ENCODE measurements at places on chromosomes 2 and 18.
A peak's percentile ranks its signal among the peaks of the same experiment; 100 is the strongest.

DNA sequence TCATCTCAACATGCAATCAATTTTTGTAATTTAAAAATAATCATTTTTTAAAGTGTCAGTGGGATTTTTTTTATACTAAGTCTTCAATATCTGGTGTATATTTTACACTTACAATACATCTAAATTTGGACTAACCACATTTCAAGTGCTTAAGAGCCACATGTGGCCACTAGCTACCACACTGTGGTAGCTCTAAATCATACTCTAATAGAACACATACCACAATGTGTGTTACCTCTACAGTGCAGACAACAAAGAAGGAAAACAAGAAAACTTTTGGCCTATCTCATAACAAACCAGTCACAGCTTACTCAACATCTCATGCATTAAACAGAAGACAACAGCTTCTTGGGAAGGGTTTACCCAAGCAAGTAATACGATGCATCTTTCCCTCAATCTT, 24.5 kb downstream of the PIAS2 start:
- no peak for DNase-seq

DNA sequence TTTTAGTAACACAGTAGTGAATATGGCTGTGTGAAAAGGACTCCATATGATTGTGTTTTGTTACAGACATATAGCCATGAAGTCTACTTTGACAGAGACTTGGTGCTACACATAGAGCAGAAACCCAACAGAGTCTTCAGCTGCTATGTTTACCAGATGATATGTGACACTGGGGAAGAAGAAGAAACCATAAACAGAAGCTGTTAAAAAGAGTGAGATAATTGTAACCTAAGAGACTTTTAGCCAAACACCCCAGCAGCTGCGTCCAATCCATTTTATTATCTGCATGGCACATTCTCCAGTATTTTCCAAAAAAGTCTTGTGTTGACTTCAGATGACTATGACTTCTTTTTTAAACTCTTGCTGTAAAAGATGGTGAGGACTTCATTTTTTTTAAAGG, 41.4 kb upstream of the CYBRD1 start:
- DNase-seq = no peak

- DNase-seq = no peak
These were observed 37.5 kb downstream of the NR4A2 start for GRCh38 chr2:156294945-156295580.

DNA sequence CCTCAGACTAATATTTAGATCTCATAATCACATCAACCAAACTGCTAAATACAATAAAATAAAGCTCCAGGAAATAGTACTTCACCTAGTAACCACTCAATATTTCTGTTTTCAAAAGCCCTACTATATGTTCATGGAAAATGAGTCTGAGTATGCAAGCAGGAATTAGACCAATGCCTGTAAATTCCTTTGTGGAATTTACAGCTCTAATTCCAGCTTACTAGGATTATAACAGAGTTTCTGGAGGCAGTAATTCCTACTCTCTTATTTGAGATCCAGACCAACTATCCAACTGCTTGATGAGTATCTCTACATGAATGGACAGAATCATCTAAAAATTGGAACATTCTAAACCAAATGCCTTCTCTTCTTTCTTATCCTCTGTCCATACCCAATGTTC, 11.6 kb downstream of the CDKL4 start:
- no peak for DNase-seq

DNA sequence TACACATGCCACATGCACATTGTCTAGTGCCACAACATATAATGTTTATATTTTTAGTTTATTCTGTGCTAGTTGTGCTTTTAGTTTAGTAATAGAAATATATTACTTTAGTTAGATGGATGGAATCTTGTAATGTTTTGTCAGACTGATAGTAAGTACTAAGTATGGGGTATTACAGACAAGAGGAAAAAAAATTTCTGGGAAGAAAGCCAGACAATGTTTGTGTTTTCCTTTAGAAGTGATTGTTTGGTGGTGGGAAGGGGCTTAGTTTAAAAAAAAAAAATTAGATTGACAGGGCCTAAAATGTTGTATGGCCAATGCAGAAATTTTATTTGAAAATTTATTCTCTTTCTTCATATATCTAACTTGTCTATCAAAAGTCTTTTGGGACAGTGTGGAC, 37.8 kb downstream of the ACVR2A start:
- DNase-seq = no peak

DNA sequence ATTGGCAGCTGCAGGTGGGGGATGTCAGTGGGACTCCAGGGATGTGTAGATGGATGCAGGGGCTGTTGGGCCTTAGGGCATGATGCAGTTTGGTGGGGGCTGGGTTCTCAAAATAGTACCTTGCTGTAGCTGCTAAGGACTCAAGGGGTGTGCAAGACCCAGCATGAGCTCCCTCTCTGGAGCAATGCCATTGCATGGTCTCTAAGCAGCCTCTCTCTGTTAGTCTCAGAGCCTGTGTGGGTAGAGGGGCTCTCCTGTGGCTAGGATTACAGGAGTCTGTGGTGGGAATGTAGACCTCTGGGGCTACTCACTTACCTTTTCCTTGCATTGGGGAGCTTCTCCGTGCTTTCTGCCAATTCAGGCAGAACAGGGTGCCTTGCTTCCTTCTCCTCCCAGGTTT, 228.9 kb downstream of the LPIN1 start:
- no peak for DNase-seq

DNA sequence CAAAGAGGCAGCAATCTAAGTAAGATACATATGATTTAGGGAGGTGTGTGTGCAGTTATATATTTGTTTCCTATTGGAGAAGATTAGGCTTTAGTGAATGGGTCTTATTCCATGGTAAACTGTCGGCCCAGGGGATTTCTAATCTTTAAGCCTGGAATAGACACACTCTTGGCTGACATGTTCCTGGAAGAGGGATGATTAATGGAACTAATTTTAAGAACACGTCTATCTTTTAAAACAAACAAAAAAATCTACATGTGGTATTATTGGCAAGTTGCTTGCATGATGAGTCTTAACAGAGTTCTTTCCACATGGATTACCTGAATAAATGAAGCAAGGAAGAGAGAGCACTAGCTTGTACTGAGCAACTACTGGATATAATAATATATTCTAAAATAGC, 114.2 kb upstream of the NT5C1B start:
- DNase-seq = no peak

GRCh38 chr2:44459739-44460138, 98.0 kb downstream of the CAMKMT start:
- no peak for DNase-seq

DNA sequence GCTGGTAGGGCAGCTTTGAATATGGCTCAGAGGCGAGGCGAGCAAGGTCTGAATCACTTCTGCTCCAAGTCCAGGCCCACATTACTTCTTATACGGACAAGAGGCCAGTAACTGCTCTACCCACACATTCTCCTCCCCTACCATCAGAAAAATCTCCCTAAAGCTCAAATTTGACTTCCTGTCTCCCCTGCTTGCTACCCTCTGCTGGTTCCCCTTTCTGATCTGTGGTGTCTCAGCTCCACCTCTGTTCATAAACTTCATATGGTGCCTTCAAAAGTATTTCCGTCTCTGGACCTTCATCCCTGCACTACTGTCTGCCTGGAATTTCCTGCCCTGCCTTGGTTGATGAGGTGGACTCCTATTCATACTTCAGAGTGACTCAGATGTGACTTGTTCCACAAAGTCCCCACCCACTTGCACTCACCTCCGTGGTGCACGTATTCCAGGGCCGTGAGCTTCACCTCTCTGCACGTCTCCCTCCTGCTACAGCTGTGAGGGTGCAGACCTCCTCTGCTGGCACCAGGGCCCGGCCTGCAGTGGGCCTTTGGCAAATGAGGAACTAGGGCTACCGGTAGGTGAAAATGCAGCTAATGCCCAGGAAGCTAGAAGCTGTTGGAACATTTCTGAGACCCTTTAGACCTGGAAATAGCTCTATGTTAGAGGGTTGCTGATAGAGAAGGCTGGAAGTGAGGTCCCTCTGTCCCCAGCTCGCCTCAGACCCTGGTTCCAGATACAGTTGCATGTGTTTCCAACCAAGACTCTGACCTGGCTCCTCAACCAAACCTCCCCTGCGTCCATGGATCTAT, 24.6 kb upstream of the KCMF1 start:
- peak; percentile 61 for DNase-seq

DNA sequence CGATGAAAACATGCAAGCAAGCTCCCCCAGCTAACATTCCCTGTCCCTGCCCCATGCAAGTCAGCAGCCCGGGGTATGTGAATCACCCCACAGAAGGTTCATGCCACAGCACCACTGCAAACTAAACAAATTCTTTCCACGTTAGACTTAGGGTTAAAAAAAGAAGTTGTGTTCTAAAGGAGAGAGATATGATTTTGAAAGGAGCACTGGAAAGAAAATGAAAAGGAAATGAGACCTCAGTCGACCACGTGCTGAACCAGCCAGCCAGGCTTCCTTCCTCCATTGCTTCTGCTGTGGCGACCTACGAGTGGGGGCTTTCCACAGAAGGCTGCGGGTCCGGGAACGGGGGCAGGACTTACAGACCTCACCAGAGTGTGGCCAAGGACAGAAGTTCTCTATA, 52.0 kb downstream of the ARL4C start:
- peak; percentile 79 for DNase-seq

GRCh38 chr2:236171680-236172254, 3.6 kb upstream of the GBX2 start:
- DNase-seq = no peak

- DNase-seq = no peak
These were observed 257.4 kb upstream of the SLC14A2 start for GRCh38 chr18:45357686-45358470.

GRCh38 chr18:10215446-10215845, 239.0 kb upstream of the APCDD1 start:
- no peak for DNase-seq

GRCh38 chr18:9947248-9947647, 33.4 kb downstream of the VAPA start:
- no peak for DNase-seq

DNA sequence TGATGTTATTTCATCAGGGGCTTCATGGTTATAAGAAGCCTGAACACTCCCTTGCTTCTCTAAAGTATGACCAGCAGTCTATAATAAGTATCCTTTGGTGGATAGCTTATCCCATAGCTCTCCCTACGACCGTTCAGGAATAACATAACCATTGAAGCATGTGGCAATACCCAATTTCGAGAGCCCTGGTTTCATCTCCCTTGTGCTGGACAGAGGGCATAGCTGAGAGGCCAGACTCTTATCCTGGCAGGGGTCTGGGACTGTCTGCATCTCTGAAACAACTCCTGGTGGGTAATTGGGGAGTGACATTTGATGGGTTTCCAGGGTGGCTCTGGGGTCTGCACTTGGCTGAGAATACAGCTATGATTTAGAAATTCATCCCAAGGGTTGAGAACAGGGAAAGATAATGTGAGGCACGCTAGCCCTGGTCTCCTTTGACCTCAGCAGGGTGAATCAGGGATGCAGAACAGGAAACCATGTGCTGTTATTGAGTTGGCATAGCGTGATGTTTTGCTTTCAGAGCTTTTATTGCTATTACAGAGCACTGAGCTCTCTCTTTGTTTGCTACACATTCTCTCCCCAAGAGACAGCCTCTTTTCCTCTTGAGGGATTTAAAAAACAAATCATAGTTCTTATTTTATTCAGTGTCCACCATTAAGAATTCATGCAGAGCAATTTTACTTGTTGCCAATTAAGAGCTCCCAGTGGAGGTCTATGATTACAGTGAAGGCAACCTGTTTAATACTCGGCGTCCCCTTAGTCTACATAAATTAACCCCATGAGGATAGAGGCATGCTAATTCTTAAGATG, 274.5 kb downstream of the NCKAP5 start:
- DNase-seq = no peak

GRCh38 chr2:238684362-238685326, 163.2 kb upstream of the TWIST2 start:
- DNase-seq = no peak

- no peak for DNase-seq
These were observed 4.3 kb upstream of the EDAR start for GRCh38 chr2:108993095-108993937.

- DNase-seq = no peak
These were observed 124.2 kb downstream of the RPRM start for GRCh38 chr2:153354377-153354776.

GRCh38 chr18:55439056-55439455, 148.9 kb downstream of the TCF4 start:
- DNase-seq = no peak

- no peak for DNase-seq
These were observed 80.3 kb upstream of the SESTD1 start for GRCh38 chr2:179344970-179345369.

GRCh38 chr2:135914485-135914884, 38.2 kb upstream of the MCM6 start:
- DNase-seq = no peak

- no peak for DNase-seq
These were observed 213.9 kb upstream of the MAP2 start for GRCh38 chr2:209209943-209210342.

- DNase-seq = no peak
These were observed 61.5 kb upstream of the TMEM177 start for GRCh38 chr2:119617455-119617854.

GRCh38 chr2:151862700-151863099, 34.5 kb upstream of the ARL5A start:
- no peak for DNase-seq

- no peak for DNase-seq
These were observed 7.4 kb upstream of the GPR17 start for GRCh38 chr2:127638361-127639110.

DNA sequence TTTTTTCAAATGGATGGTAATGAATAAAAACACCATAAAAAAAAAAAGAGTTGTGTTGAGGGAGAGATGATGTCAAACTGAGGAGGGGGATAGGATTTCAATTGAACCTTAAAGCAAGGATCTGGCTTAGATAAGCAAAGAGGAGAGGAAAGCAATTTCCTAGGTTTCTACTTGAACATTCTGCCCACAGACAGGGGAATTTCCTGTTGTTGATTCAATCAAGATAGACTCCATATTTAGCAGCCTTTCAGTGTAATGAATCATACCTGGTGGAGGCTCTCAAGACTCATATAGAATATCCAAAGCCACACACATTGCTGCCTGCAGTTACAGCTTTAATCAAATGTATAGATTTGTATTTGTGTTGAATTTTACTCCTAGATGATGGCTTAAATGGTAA, 294.4 kb upstream of the PIK3C3 start:
- DNase-seq = no peak

- no peak for DNase-seq
These were observed 53.9 kb upstream of the EPC2 start for GRCh38 chr2:148590612-148591011.

DNA sequence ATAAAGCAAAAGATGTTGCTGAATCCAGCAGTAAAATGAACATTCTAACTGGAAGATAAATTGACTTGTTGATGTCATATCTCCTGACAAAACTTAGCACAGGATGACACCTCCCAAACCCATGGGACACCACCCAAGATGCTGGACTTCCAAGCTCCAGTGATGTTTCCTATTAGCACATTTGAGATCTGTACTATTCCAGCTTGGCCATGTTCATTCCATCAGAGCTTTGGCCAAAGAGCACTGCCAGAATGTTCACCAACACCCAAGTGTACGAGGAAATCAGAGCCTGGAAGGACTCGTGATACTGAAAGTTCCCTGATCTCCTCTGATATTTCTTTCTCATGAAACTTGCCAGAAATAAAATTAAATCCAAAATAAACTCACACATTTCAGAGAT, 44.7 kb downstream of the PID1 start:
- no peak for DNase-seq

GRCh38 chr2:68746408-68746807, 11.8 kb downstream of the ARHGAP25 start:
- DNase-seq = no peak

Data from CD4-positive, alpha-beta T cell treated with Interleukin-21 for 1 hour (primary cell).